ENCODE measurements at places on chromosomes 4 and X. TPM values are rescaled to one million over a fixed set of nuclear protein-coding genes. Genes with fewer than 3 reads are reported as not detected.

APBB2 gene
- 45.9 TPM for total RNA-seq

RAB40A gene
- total RNA-seq = not detected

GAGE1 gene
- not detected for total RNA-seq

GSX2 gene
- not detected for total RNA-seq

SSX2 gene
- not detected for total RNA-seq

NXF2B gene
- total RNA-seq = not detected

ETNPPL gene
- not detected for total RNA-seq

CYLC1 gene
- not detected for total RNA-seq

CXorf51B gene
- not detected for total RNA-seq

LDB2 gene
- total RNA-seq = 3.9 TPM

TIMM8A gene
- total RNA-seq = 5.7 TPM

AFM gene
- total RNA-seq = not detected

GLRA2 gene
- not detected for total RNA-seq

PLP1 gene
- total RNA-seq = under 0.01 TPM

CNGA2 gene
- not detected for total RNA-seq

CASK gene
- 14.5 TPM for total RNA-seq

FAM53A gene
- total RNA-seq = 5.7 TPM

SMARCA1 gene
- total RNA-seq = 27.2 TPM

TCP11X2 gene
- total RNA-seq = not detected

NUP62CL gene
- 0.34 TPM for total RNA-seq

THAP9 gene
- 5.9 TPM for total RNA-seq

TRIML2 gene
- total RNA-seq = not detected

PCDH19 gene
- total RNA-seq = not detected

CT45A10 gene
- total RNA-seq = not detected

MAGEA12 gene
- total RNA-seq = not detected

CLDN34 gene
- total RNA-seq = not detected

ADH1C gene
- 0.34 TPM for total RNA-seq

RBMXL3 gene
- not detected for total RNA-seq

VCX gene
- not detected for total RNA-seq

NXF2 gene
- total RNA-seq = not detected

PRDM8 gene
- total RNA-seq = 5.2 TPM

SPP1 gene
- not detected for total RNA-seq

ATOH1 gene
- total RNA-seq = not detected

PABPC1L2B gene
- total RNA-seq = not detected

PRKG2 gene
- total RNA-seq = 1.0 TPM

DCTD gene
- 85.5 TPM for total RNA-seq

PTPN13 gene
- total RNA-seq = 15.5 TPM

DGKK gene
- not detected for total RNA-seq

DUSP9 gene
- total RNA-seq = 0.34 TPM

GATB gene
- 24.4 TPM for total RNA-seq

HPF1 gene
- total RNA-seq = 88.8 TPM

TEX11 gene
- total RNA-seq = not detected

LUZP4 gene
- total RNA-seq = not detected

Data from bronchus fibroblast of lung (primary cell).